CD4-positive, alpha-beta T cell (primary cell): ENCODE measurements at places on chromosomes 5 and 9.

DNA sequence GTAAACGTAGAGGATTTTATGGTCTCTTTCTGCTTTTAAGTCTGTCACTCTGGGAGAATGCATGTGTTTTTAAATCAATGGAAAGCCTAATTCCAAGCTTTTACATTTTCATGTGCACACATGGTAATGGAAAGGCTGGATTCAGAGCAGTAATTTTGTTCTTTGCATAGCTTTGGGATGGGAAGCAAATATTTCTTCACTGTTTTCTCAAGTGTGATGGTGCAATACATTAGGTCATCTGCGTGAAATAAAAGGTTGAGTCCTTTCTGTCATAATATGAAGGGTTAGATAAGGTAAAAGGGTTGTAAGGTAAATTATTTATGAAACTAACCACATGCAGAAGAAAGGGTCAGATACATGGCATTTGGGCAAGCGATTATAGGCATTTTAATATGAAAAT is 88.2 kb upstream of the NR3C1 start:
- no peak for DNase-seq

- no peak for DNase-seq
Observed at GRCh38 chr5:165574100-165574499, 2068.7 kb downstream of the MAT2B start.

- DNase-seq = no peak
Observed at GRCh38 chr5:173010547-173011464, 27.2 kb downstream of the ATP6V0E1 start.

DNA sequence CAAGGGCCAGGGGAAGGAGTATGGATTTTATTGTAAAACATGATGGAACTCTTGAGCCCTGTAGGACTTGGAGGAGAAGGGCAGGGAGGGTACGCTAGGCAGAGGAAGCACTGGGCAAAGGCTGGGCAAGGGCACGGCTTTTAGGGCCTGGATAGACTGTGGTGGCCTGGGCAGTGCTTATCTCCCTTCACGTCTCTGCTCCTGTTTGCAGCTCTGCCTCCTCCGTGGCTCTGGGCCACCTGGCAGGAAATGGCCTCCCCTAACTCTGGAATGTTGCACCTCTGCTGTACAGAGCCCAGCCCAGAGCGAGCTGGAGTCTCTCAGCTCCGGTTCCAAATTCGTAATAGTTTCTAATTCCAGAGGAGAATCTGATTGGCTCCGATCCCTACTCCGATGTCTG is 12.2 kb upstream of the STC2 start:
- no peak for DNase-seq

DNA sequence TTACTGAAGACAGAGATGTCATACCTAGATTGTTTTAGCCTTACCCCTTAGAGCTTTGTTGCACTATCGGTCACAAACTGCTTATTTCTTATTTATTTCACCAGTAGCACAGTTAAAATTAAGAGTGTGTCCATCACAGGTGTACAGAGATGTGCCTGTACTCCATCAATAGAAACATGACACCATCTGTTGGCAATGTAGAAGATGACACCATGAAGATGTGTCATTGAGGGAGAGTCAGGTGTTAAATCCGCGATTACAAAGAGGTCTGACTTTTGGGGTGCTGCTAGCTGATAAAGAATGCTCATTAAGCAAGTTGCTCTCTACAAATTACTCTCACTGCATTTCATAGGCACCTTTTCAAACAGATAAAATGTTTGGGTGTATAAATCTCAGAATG is 164.4 kb downstream of the SMARCA2 start:
- no peak for DNase-seq

DNA sequence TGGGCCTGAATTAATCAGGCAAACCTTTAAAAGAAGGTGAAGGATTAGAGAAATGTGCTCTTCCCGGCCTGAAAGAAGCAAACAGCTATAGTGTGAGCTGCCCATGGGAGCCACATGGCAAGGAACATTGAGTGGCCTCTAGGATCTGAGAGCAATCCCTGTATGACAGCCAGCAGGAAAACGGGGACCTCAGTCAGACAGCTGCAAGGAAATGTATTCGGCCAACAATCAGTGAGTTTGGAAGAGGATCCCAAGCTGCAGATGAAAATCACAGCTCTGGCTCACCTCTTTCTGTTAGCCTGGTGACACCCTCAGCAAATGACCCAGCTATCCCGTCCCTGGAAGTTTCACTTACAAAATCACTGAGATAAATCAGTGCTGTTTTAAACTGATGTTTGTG is 309.2 kb downstream of the SH3GL2 start:
- DNase-seq = no peak

GRCh38 chr9:105431424-105432246 is 16.2 kb upstream of the FSD1L start:
- DNase-seq = no peak

GRCh38 chr9:97751531-97751930 is 54.4 kb upstream of the XPA start:
- no peak for DNase-seq

DNA sequence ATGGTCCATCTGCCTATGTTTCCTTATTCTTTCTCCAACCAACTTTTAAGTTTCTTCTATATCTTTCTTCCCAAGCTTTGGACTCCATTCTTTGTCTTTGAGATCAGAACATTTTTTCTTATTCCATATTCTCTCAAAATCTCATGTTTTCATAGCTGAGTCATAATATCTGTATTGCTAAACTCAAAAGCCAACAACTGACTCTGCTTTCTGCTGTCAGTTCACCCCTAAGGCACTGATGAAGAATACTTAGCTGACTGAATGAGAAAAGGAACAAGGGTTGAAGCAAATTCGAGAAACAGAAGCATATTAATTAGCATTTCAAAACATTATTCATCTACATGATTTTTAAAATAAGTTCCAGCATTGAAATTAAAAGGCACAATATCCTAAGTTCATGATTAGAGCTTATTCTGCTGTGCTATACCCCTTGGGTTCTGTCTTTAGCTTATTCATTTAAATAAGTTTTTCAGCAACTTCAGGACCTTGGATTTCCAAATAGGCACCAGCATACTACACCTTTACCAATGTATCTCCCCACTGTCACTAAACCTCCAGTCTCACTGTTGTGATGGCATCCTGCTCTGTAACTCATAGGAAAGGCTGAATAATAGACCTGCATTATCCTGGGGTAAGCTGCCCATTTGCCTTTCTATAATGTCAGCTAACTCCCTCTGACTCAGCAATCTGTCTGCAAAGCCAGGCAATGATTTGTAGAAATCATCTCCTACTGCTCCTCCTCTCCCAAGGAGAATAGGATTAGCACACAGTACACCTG is 49.9 kb upstream of the C5orf46 start:
- DNase-seq = no peak

DNA sequence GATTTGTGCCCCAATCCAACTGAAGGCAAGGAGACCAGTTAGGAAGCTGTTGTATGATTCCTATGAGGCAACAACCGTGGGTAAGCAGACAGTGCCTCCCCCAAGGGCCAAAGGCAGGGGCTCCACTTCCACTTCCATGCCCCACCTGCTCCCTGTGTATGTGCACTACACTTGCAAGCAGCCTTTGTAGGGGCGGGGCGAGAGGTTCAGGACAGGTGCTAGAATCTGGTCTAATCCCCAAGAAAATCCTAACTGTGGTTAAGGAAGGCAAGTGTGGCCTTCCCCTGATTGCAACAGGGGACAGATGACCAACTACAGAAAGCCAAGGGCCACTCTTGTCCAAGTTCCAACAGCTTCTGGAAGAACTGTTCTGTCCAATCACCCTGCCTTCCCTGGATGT is 41.7 kb downstream of the B4GALT1 start:
- no peak for DNase-seq

- DNase-seq = no peak
Observed at GRCh38 chr5:173011566-173011965, 28.0 kb downstream of the ATP6V0E1 start.

DNA sequence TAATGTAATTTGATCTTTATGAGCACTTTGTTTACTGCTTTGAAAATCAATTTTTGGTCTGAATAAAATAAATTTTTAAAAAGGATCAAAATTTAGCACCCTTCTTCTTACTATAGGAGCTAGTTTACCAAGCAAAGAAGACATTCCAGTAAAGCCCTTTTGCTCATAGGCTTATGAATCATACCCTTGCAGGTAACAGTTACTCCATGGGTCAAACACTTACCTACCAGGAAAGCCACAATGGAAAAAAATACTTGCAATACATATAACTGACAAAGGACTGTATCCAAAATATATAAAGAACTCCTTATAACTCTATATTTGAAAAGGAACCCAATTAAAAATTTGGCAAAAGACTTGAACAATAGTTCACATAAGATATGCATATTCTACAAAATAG is 66.6 kb downstream of the SHOC1 start:
- DNase-seq = no peak

DNA sequence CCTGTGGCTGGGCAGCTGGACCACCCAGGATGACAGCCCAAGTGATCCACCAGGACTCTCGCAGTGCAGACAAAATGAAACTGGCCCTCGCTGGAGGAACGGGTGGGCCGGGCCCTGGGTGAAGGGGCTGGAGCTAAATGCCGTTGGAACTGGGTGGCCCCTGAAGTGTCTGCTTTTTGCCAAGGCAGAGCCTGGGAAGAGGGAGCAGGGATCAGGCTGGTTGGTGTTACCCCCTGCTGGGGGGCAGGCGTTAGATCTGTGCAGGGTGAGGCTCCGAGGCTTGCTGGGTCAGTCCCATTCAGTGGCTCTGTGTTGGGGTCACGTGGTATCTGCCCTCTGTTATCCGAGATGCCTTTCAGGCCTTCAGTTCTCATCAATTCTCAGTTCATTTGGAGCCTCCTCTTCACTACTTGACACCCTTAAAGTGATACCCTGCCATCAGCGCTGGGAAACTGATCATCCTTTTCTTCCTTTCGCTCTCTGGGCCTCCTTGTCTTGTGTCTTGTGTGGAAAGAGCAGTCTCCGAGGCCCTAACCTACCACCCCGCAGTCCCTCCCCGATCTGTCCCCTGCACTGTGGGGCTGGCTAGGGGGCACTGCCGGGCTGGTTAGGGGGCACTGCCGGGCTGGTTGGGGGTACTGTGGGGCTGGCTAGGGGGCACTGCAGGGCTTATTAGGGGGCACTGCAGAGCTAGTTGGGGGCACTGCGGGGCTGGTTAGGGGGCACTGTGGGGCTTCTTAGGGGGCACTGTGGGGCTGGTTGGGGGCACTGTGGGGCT is 37.3 kb downstream of the COL5A1 start:
- no peak for DNase-seq

GRCh38 chr9:118609355-118610044 is 759.7 kb downstream of the BRINP1 start:
- DNase-seq = no peak

GRCh38 chr9:126475933-126476555 is 137.7 kb upstream of the LMX1B start:
- DNase-seq = no peak

DNA sequence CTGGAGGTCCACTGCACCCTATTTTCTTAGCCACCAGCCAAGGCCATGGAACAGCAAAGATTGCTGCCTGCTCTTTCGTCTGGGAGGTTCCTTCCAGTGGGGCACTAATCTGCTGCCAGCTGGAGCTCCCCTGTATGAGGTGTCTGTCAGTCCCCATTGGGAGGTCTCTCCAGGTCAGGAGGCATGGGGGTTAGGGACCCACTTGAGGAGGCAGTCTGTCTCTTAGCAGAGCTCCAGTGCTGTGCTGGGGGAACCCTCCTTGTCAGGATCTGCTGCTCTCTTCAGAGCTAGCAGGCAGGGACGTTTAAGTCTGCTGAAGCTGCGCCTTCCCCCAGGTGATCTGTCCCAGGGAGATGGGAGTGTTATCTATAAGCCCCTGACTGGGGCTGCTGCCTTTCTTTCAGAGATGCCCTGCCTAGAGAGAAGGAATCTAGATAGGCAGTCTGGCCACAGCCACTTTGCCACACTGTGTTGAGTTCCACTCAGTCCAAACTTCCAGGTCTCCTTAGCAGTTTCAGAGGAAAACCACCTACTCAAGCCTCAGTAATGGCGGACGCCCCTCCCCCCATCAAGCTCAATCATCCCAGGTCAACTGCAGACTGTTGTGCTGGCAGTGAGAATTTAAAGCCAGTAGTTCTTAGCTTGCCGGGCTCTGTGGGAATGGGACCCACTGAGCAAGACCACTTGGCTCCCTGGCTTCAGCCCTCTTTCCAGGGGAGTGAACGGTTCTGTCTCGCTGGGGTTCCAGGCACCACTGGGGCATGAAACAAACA is 317.7 kb downstream of the LRRC70 start:
- DNase-seq = no peak

GRCh38 chr9:121841771-121842611 is 190.6 kb downstream of the DAB2IP start:
- no peak for DNase-seq

DNA sequence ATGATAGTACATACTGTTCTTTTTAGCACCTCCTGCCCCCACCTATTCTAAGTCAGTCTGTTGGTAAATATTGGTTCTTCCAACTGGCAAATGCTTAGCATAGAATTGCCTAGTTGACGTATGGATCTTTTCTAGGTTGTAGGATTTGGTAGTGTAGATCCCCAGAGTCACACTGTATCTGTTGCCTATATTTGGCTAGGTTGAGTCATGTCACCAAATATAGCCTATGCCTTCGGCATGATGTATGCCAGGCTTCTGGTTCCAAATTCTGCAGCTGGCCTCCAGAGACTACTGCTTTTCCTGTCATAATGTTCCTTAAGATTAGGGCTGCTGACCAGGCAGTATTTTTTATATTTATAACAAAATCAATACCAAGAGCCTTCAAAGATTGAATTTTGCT is 38.2 kb downstream of the CPEB4 start:
- no peak for DNase-seq

- no peak for DNase-seq
Observed at GRCh38 chr5:79873187-79873586, 117.9 kb downstream of the MTX3 start.

DNA sequence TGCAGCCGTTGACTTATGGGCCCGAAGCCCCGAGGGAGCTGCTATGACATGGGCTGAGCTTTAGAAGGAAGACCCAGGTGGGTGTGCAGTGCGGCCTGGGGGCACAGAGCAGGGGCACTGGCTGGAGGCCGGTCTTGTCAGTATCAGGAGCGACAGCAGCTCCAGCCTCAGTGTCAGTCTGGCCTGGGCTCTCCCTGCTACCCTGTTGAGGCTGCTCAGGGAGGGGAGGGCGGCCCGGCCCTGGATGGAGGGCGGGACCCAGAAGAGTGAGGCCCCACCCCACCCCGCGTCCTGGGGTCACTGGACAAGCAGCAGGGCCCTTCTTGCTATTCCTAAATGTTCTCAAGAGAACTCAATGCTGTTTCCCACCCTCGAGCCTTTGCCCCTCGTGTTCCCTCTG is 18.0 kb downstream of the GFI1B start:
- DNase-seq = no peak

DNA sequence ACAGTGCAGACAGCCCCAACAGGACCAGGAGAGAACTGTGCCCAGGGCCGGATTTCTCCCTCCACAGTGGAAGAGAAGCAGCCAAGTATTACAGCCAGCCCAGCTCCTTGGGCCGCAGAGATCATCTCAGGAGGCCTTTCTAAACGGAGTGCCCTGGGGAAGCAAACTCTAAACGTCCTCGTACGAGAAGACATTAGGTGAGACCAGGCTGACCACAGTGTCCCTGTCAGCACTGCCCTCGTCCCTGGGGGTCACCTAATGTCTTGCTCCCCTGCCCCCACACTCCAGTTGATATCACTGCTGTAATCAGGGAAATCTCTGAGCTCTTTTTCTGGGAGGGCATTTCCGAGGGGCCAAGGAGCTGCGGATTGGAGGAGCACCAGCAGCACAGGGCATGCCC is 6.5 kb downstream of the QRFP start:
- no peak for DNase-seq
